ENCODE measurements at places on chromosomes 7 and 10.
A peak's percentile ranks its signal among the peaks of the same experiment; 100 is the strongest.

DNA sequence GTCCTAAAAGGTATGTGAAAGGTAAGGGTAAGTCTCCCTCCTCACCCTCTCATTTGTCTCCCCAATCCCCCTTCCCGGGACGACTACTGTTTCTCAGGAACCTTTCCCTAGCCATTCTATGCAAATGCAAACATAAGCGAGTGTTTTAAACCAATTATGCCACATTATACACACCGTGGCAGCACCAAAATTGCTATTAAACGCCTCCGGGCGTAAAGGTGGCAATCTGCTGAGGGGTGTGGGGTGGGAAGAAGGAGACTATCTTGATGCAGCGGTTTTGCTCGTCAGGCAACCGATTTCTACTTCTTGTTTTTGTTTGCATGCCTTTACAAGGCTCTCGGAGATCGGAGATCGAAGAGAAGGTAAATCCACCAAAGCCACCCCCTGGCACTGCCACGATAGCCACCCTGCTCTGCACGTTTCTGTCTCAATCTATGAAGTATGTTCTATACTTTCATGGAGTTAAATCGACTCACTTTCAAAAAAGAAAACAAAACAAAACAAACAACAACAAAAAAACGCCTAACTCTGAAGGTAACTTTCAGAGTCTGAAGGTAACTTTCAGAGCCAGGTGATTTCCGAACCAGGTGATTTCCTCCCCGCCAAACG lies 46.0 kb upstream of the CDK1 start:
- no peak for DNase-seq

GRCh38 chr7:8314566-8314965 lies 52.6 kb upstream of the ICA1 start:
- no peak for DNase-seq

DNA sequence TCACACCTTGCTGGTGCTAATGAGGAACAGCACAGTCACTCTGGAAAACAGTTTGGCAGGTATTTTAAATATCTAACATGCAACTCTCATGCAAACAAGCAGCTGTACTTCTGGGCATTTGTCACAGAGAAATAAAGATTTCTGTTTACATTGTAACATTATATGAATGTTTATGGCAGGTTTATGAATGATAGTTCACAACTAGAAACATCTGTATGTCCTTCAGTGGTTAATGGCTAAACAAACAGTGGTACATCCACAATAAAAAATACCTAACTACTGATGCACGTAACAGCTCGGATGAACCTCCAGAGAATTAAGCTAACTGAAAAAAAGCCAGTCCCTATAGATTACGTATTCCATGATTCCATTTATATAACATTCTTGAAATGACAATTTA lies 109.6 kb downstream of the GPR37 start:
- DNase-seq = no peak

DNA sequence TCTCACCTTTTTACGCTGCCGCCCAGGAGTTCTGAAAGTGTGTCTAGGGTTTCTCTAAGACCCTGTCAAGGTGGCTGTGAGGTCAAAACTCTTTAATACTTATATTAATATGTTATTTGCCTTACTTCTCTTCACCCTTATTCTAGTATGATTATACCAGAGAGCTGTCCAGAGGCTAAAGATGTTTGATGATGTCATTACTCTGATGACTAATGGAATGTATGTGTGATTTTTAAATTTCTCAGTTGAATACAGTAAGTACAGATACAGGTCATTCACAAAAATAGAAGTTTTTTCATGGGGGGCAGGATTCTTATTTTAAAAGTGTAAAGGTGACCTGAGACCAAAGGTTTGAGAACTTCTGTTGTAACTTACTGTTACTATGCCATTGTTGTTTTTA lies 150.6 kb upstream of the FOXP2 start:
- DNase-seq = no peak

DNA sequence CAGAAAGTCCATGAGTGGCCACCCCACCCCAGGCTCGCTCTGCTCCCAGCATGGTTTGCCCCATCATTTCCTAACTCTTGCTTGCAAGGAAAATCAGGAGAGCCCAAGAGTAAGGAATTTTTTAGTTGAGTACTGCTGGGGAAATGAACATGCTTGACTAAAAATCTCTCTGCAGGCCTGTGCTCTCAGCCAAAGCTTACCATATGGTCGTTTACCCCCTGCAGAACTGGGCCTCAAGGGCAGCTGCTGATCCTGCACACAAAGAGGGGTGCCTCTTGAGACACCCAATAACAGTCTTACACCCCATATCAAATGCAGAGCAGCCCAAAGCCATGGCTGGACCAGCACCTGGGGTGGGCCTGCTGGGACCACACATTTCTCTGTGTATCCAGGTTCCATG lies 183.2 kb downstream of the CXCL12 start:
- DNase-seq = no peak

DNA sequence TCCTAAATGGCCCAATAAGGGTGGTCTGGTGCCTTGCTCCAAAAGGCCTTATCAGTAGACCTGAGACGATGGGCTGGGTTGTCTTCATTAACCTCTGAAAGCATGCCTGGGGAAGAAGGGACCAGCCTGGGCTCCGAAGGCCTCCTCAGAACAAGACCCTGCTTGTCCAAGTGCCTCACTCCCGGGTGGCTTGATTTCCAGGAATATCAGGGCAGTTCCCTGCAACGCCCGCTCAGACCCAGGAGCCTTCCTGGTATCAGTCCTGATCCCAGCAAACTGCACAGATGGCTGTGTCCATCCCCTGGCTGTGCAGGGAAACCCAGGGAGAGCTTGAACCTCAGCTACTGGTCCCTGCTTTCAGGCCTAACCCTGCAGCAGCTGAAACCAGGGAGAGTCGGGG lies 49.9 kb upstream of the CUX1 start:
- DNase-seq = no peak

DNA sequence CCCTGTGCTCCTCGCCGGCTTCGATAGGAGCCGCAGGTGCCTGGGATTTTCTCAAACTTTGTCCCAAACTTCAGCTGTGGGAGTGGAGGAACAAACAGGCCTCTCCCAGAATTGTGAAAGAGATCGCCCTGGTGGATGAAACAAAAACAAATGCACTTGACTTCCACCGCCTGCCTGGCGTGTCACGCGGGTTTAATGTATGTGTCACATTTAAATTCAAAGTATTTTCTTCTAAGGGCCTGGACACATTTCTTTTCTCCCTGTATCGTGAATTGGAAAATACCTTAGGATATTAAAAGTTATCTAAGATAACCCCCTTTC lies 694 bp upstream of the WASL start:
- peak; percentile 74 for DNase-seq

GRCh38 chr10:117411479-117412399 lies 36.5 kb upstream of the PDZD8 start:
- DNase-seq = no peak

GRCh38 chr7:106281585-106282318 lies 3.0 kb downstream of the NAMPT start:
- DNase-seq = no peak

GRCh38 chr7:147151661-147152060 lies 1035.1 kb downstream of the CNTNAP2 start:
- DNase-seq = no peak

DNA sequence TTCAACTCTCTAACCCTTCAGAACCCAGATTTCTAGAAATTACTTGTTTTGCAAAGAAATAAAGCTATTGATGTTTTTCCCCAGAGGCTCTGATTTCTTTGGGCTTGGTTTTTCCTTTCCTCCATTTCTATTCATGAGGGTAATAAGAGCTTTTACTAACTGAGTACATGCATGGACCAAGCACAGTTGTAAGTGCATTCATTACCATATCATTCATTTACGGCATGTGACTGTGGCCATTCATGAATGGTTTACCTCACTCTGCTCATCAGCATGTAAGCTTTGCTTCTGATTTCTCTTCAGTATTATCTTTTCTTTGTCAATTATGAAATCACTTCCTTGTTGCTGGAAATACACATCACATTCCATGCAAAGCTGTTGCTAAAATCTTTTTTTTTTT lies 42.4 kb downstream of the LAMB4 start:
- no peak for DNase-seq

DNA sequence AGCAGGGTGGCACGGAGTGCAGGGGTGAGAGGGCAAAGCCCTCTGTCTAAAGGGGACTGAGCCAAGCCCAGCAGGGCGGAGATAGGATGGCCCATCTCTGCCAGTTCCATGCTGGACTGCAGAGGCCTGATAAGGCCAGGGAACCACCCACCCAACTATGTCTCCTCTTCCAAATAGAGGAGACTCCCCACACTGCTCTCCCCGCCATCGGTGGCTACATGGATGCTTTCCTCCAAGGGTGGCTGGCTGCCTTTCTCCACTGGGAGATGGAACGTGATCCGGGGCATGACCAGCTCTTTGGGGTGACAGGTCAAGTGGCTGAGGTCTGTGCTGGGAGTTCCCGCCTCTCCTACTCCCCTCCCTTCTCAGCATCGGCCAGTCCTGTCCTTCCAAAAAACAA lies 58.1 kb upstream of the MXI1 start:
- DNase-seq = no peak

GRCh38 chr10:132681858-132682755 lies 103.8 kb downstream of the NKX6-2 start:
- no peak for DNase-seq

GRCh38 chr7:43758822-43759683 lies 573 bp downstream of the BLVRA start:
- DNase-seq = peak; percentile 58

DNA sequence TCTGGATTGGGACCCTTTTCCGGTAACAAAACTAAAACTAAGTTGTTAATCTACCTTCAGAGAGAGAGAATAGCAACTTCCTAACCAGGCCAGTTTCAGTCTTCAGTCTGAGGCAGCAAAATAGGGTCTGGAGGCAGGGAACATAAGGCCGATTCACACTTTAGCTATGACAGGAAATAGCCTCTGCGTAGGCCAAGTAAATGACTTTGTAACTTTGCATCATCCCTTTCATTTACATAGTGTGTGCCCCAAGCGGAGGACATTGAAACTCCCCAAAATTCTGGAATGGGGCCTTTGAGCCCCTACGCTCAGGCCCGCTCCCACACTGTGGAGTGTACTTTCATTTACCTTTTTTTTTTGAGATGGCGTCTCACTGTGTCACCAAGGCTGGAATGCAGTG lies 1.7 kb upstream of the UPP1 start:
- DNase-seq = peak; percentile 84

GRCh38 chr7:114588506-114588905 lies 173.9 kb downstream of the FOXP2 start:
- DNase-seq = no peak

GRCh38 chr7:68828575-68828974 lies 769.7 kb upstream of the AUTS2 start:
- no peak for DNase-seq

DNA sequence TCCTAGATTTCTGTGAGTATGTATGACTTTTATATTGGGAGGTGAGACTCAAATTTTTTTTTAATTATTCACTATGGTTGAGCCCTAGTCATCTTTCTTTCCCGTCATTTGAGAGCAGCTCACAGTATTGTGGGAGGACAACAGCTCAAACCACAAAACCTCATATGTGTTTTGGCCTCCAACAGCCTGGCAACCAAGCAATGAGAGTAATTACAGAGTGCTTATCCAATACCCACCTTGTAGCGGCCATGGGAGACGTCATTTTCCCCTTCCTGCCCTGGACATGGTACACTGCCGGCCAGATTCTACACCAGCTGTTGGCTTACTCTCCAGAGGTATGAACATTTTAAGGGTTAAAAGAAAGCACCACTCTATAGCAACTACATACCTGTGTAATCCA lies 49.1 kb downstream of the DOCK4 start:
- peak; percentile 57 for DNase-seq

DNA sequence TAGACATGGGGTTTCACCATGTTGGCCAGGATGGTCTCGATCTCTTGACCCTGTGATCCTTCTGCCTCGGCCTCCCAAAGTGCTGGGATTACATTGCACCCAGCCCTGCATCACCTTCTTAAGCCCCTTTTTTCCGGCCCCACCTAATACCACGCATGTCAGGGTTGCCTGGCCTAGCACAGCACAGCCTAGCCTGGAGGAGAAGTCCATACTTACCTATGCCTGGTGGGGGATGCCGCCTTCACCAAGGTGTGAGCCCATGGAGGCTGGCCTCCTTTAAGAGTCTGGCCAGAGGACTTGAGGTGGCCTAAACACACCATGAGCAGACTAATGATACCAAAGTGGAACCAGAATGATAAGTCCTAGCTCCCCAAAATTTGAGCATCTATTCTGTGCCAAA lies 22.0 kb upstream of the CUX1 start:
- DNase-seq = no peak

GRCh38 chr10:11742779-11743298 lies 657 bp downstream of the ECHDC3 start:
- no peak for DNase-seq

- DNase-seq = no peak
These were observed 6.9 kb upstream of the LRMDA start for GRCh38 chr10:75424571-75424970.

GRCh38 chr10:118753331-118754228 lies 1.2 kb downstream of the CACUL1 start:
- DNase-seq = peak; percentile 13

DNA sequence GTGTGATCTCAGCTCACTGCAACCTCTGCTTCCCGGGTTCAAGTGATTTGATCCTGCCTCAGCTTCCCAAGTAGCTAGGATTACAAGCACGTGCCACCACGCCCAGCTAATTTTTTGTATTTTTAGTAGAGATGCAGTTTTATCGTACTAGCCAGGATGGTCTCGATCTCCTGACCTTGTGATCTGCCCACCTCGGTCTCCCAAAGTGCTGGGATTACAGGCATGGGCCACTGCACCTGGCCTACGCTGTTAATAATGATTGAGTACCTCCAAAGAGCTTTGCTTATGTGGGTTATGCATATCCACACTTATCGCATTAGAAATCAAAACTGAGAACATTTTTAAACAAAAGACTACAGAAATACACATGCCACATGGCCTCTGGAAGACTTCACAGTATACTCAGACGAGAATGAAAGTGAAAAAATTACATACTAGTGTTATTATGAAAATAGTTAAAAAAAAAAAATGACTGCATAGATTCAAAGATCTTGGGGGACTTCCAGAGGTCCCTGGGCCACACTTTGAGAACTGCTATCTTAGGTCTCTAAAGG lies 25.4 kb downstream of the RPP38 start:
- no peak for DNase-seq

- no peak for DNase-seq
These were observed 8.4 kb downstream of the GIGYF1 start for GRCh38 chr7:100685631-100686145.

Data from EL (cell line).